Fibroblast of skin of left biceps (primary cell): ENCODE measurements at places on chromosomes 6 and 20.

- DNase-seq = no peak
Observed at GRCh38 chr6:153102605-153103318, 28.3 kb downstream of the RGS17 start.

DNA sequence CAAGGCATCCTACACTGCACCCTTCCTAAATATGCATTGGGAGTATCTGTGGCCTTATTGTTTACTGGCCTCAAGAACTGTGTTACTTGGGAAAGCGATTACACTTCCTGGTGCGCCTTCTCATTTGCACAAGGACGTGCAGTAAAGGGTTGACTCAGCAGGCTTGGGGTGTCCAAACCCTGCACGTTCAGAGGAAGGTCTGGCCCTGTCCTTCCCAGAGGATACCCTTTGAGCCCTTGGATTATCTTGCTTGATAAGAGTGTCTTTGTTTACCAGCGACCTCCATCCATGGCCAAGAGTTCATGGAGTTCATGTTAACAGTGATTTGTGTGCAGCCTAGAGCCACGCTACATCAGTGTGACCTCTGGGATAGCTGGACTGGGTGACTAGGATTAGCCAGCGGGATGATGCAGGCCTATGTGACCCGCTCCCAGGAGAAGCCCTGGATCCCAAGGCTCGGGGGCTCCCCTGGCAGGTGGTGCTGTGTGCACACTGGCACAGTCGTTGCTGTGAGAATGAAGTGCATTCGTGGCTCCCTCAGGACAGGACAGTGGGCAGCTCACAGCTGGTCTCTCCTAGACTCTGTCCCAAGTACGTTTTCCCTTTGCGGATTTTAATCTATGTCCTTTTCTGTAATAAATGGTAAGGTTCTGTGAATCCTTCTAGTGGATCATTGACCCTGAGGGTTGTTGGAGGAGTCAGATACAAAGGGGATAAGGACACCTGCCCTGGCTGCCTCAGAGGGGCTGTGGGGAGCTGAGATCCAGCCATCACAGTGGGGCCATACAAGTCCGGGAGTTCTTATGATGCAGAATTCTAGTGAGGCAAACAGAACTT is 73.5 kb downstream of the TTLL2 start:
- DNase-seq = no peak

GRCh38 chr6:90646940-90647339 is 60.1 kb upstream of the MAP3K7 start:
- no peak for DNase-seq

DNA sequence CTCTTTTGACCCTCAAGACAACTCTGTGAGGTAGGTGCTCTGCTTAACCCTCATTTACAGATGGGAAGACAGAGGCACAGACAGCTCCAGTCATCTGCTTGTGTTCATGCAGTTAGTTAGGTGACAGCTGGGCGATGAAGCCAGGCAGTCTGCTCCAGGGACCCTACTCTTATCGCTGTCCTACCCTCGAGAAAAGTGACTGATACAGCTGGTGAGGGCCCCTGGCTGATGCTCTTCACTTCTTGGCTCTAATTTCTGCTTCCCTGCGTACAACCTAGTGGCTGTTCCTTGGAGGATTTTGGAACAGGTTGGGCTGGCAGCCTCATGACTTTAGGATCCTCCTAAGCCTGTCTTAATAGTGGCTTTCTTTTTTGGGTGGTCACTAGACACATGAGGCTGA is 9.1 kb upstream of the TJAP1 start:
- no peak for DNase-seq

GRCh38 chr6:72219536-72219935 is 333.2 kb downstream of the RIMS1 start:
- no peak for DNase-seq

DNA sequence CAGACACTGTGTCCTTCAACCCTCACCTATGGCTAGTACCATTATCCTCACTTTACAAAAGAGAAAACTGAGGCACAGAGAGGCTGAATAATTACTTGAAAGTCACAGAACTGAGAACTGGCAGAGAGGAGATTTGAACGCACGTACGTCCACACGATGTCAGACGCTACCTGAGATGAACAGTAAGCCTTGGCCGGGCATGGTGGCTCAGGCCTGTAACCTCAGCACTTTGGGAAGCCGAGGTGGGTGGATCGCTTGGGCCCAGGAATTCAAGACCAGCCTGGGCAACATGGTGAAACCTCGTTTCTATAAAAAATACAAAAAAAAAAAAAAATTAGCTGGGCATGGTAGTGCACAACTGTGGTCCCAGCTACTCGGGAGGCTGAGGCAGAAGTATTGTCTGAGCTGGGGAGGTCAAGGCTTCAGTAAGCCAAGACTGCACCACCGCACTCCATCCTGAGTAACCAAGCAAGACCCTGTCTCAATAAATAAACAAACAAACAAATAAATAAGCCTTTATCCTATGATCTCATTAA is 20.5 kb downstream of the GMDS start:
- DNase-seq = no peak

GRCh38 chr6:165566088-165566828 is 96.8 kb downstream of the PDE10A start:
- no peak for DNase-seq

- DNase-seq = no peak
Observed at GRCh38 chr20:34852298-34852697, 20.4 kb downstream of the GGT7 start.

- DNase-seq = no peak
Observed at GRCh38 chr6:144574796-144575195, 289.7 kb downstream of the UTRN start.

GRCh38 chr6:53011979-53012378 is 16.9 kb upstream of the GSTA4 start:
- DNase-seq = no peak

DNA sequence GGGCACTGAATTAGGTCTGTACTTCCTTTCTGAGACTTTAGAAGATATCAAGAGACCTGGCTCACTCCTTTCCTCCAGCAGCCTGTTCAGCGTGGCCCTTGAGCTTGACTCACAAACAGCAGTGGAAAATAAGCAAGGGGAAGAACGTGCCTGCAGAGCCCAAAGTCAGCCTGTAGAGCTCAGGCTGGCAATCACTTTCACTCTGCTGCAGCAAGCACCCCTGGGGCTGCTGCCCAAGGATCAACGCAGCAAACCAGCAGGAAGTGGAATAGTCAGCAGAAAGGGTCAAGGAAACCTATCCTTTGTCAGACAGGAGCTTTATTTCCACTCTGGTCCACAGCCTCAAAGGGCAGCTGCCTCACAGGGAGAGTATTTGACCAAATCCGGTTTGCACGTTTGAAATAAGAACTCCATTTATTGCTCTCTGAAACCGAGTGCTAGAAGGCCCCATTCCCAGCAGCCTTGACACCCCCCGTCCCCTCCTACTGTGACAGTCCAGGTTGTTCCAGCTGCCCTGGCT is 77.4 kb downstream of the PRDM1 start:
- no peak for DNase-seq

DNA sequence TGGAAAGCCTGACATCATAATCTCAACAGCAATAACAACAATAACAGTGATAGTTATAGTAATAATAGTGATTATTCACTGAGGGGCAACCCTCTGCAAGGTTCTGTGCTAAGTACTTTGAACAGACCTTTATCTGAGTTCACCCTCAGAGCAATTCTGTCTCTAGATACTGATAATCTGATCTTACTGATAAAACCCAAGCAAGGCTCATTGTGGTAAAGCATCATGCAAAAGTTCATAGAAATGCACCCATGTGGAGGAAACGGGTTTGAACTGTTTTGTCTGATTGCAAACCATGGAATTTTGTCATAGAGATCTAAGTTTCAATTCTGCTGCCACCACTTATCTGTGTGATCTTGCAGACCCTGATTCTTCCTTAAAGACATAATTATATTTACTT is 1.3 kb upstream of the KIAA0408 start:
- DNase-seq = no peak

DNA sequence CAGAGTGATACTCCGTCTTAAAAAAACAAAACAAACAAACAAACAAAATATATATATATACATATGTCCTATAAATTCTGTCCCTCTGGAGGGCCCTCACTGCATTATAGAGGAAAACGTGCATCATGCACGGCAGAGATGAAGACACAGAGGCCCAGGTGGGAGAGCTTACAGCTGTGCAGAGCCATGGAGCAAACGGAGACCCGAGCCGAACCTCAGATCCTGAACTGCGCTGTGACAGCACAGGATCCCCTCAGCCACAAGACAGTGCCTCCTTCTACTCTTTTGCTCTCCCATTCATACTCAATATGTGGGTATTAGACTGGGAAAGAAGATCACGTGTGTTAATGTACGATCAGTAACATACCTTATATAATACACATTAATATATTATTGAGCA is 81.6 kb downstream of the ZNF217 start:
- DNase-seq = no peak

- DNase-seq = peak; percentile 83
Observed at GRCh38 chr20:50790651-50791277, 4.1 kb upstream of the BCAS4 start.

DNA sequence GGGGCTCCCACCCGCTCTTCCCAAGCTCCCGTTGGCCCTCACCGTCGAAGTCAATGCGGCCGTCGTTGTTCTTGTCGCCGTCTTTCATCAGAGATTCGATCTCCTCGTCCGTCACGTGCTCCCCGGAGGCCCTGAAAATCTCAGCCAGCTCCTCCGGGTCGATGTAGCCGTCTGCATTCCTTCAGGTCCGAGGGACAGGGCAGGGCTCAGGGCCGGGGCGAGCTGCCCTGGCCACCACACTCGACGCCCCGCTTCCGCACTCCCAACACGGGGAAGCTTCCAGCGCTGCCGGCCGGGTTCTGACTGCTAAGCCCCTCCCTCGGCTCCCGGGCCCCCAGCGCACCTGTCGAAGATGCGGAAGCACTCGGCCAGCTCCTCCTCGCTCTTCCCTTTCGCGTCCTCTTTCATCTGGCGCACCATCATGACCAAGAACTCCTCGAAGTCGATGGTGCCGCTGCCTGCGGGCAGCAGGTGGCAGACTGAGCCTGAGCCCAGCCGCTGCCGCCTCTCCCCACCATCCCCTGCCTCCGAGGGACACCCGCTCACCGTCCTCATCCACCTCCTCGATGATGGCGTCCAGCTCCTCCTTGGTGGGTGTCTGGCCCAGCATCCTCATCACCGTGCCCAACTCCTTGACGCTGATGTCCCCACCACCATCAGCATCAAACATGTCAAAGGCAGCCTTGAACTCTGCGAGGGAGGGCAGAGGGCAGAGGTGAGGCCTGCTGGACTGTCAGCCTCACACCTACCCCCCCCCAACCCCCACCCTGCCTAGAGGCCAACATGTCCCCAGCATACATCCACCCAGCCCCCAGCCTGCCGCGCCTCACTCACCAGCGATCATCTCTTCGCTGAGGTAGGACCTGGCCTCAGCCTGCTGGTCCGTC is 2.9 kb downstream of the TNNC2 start:
- DNase-seq = no peak

- DNase-seq = no peak
Observed at GRCh38 chr6:110728501-110728900, 86.8 kb downstream of the CDK19 start.

- no peak for DNase-seq
Observed at GRCh38 chr6:6284221-6284966, 36.1 kb downstream of the F13A1 start.

DNA sequence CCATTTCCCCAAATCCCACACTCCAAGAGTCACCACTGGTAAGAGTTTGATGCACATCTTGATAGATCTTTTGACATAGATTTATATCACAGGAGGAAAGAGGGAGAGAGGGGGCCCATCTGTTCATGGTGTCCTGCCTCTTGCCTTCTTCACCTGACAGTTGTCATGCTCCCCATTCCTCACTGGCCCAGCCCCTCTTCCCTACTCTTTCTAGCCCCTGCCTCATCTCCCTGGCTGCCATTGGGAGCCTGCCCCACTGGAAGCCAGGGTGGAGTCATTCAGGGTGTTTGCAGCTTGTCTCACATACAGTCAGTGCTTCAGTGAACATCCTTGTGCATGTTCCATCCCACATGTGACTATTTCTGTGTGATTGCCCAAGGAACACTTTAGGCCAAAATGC is 27.6 kb downstream of the SIRPA start:
- no peak for DNase-seq

- DNase-seq = no peak
Observed at GRCh38 chr20:1473246-1474220, 6.9 kb upstream of the NSFL1C start.

- no peak for DNase-seq
Observed at GRCh38 chr6:125797120-125797885, 6.5 kb downstream of the NCOA7 start.

GRCh38 chr6:12371641-12372146 is 81.5 kb downstream of the EDN1 start:
- no peak for DNase-seq

GRCh38 chr6:47724300-47724699 is 25.9 kb downstream of the ADGRF4 start:
- no peak for DNase-seq

DNA sequence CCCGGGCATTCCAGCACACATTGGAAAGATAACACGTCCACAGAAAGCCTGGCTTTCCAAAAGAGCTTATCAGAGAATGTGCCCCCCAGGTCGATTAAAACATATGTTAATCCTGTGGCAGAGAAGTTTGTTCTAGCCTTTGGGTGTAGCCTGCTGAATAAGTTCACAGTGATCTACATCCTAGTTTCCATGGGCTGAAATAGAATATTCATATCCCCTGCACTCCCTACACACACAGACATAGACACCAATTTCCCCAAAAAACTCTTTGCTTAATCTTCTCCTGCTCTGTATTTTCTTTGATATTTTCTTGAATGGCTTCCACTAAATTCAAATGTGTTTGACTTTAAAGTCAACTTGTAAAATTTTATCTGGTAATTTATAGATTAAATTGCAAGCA is 1.6 kb downstream of the LPA start:
- no peak for DNase-seq

GRCh38 chr20:17530716-17531664 is at the start of gene BFSP1:
Gene BFSP1, minus strand, starts transcription at chr20:17531379. Its CDS starts 50 bp downstream, at chr20:17531329.
- peak; percentile 9 for DNase-seq

GRCh38 chr20:20396794-20397193 is 28.9 kb downstream of the INSM1 start:
- no peak for DNase-seq

DNA sequence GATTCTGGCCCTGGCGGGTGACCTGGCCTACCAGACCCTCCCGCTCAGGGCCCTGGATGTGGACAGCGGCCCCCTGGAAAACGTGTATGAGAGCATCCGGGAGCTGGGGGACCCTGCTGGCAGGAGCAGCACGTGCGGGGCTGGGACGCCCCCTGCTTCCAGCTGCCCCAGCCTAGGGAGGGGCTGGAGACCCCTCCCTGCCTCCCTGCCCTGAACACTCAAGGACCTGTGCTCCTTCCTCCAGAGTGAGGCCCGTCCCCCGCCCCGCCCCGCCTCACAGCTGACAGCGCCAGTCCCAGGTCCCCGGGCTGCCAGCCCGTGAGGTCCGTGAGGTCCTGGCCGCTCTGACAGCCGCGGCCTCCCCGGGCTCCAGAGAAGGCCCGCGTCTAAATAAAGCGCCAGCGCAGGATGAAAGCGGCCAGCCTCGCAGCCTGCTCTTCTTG is 868 bp upstream of the SLC2A4RG start:
- no peak for DNase-seq

GRCh38 chr20:62740286-62741141 is 31.9 kb downstream of the NTSR1 start:
- DNase-seq = peak; percentile 60

DNA sequence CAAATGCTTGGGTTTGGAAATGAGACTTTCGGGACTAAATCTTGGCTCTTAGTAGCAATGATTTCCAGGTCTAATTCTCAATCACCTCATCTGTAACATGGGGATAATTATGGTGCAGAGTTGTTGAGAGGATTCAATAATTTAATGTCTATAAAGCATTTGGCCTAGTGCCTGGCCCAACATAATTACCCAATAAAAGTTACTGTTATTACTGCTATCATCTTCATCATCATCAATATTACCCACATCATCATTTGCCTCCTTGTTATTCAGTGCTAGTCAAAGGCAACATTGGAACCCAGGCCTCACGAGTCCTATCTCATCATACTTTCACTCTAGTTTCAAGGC is 34.5 kb upstream of the RSPO3 start:
- DNase-seq = no peak
